ENCODE measurements at places on chromosomes 12 and 14.

DNA sequence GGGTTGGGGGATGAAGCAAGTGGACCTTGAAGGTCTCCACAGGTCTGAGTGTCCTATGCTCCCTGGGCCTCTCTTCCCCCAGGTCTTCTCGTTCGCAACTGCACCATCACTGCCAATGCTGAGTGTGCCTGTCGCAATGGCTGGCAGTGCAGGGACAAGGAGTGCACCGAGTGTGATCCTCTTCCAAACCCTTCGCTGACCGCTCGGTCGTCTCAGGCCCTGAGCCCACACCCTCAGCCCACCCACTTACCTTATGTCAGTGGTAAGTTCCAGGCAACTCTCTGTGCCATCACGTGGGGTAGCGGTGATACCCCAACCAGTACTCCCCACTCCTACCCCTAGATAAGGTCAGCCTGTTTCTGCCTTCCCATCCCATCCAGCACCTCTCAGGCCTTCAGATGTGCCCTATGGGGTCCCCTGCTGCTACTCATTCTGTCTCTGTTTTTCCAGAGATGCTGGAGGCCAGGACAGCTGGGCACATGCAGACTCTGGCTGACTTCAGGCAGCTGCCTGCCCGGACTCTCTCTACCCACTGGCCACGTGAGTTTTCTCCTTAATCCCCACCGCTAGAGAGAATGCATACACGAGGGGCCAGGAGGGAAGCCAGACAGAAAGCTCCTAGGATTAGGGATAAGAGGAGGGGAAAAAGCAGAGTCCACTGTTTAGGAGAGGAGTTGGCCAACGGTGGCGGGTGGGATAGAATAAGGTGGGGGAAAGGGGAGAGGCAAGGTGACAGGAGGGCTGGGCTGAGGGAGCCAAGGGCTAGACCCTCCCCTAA is 1.6 kb upstream of the TAPBPL start:
- no peak for DNase-seq

GRCh38 chr12:131794573-131794972 is 33.6 kb upstream of the MMP17 start:
- DNase-seq = no peak

DNA sequence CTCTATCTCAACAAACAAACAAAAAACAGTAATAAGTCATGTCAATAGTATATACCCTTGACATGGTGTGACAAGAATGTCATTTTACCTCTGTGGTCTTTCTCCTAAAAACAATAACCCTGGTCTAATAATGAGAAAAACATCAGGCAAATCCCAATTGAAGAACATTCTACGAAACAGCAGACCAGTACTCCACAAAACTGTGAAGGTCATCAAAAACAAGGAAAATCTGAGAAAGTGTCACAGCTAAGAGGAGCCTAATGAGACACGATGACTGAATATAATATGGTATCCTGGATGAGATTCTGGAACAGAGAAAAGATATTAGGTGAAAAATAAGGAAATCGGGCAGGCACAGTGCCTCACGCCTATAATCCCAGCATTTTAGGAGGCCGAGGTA is 5.6 kb upstream of the COCH start:
- DNase-seq = no peak

DNA sequence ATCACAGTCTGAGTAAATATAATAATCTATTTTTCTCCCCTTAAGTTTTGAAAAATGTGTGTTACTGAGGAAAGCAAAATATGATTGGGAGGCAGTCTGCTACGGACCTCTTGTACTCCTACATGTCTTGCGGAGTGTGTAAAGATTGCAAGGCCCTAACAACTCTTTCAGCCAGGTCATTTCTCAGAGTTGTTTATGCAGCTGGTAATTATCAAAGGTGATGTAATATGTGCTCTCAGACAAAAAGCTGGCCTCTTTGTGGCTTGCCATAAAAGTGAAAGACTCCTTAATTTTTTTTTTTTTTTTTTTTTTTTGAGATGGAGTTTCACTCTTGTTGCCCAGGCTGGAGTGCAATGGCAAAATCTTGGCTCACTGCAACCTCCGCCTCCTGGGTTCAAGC is 40.5 kb upstream of the MON2 start:
- DNase-seq = no peak

- DNase-seq = no peak
Measured at GRCh38 chr14:61238611-61239245, 42.4 kb downstream of the TMEM30B start.

DNA sequence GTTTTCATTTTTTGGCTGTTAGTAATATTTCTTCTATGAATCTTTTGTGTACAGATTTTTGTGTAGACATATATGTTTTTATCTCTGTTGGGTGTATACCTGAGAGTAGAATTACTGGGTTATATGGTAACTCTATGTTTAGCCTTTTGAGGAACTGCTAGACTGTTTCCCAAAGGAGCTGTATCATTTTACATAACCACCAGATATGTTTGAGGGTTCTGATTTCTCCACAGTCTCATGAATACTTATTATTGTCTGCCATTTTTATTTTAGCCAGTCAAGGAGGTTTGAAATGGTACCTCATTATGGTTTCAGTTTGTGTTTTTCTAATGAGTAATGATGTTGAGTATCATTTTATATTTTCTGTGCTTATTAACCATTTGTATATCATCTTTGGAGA is 1.9 kb downstream of the PCNX4 start:
- DNase-seq = no peak

DNA sequence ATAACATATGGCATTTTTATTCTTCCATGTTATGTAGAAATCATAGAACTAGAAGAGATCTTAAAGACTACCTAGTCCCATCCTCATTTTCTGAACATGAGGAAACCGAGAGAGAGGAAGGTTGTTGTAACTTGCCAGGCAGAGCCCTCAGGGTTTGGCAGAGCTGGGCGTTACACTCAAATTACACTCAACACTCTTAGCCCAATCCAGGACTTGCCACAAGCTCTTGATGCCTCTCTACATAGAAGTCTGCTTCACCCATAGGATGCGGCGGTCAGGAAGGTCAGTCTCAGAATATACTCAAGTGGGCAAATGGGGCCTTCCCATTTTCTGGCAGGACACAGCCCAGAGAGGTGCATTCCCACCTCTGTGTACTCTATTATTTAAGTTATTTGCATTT is 208.1 kb downstream of the ZFP36L1 start:
- no peak for DNase-seq

GRCh38 chr12:75917715-75918114 is 113.9 kb downstream of the PHLDA1 start:
- no peak for DNase-seq

GRCh38 chr12:1050059-1050707 is 59.2 kb downstream of the ERC1 start:
- DNase-seq = no peak

DNA sequence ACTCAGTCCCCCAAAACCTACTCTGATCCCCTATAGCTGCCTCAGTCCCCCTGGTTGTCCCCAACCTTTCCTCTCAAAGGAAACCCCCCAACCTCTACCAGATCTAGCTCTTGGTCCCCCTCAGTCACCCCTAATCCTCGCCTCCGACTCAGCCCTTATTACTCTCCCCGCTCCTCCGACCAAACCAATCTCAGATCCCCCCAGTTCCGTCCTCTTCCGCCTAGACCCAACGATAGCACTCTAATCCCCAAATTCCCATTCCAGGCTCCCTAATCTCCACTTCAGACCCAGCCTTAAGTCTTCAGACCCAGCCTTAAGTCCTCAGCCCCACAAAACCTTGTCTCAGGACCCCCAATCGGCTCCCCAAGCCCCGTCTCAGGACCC is 612 bp downstream of the VPS37B start:
- no peak for DNase-seq

DNA sequence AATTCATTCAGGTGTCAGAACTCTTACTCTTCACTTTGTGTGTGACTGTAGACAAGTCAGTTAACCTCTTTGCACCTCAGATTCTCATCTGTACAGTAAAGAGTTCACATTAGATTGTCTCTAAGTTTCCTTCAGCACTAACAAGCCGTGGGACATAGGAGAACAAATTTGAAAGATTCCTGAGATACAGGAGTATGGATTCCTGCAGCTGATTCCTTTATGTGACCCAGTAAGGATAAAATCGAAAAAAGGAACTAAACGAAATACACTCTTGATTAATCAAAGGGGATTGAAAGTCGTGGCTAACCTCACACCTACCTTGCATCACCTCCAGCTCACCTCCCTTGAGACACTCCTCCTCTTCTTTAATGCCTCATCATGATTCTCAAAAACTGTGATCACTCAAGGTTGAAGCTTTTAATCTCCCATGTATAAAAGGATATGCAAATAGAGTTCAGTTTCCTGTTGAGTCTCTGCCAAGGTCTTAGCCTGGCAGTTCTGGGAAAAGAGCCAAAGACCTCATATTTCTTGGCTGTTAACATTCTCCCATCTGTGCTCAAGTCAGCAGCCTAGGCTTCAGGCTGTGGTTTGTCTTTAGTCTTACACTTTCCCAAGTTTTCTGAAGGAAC is 156.6 kb downstream of the DAD1 start:
- DNase-seq = peak; percentile 40

Measured in AG08396 (cell line).